ENCODE measurements at places on chromosomes 6 and 20.

DNA sequence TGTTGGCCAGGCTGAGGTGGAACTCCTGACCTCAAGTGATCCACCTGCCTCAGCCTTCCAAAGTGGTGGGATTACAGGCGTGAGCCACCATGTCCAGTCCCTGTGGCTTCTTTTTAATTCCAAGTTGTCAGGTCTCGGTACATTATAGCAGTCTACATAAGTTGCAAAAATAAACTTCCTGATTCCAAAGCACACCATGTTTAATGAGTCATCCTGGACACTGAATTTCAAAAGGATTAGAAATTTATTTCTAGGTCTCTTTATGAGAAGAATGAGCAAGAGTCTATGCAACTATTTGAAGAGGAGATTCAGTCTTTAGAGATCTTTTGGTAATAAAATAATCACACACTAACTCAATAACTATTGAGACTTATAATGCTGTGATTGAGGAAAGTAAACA is 63.9 kb upstream of the MCHR2 start:
- DNase-seq, result no peak

DNA sequence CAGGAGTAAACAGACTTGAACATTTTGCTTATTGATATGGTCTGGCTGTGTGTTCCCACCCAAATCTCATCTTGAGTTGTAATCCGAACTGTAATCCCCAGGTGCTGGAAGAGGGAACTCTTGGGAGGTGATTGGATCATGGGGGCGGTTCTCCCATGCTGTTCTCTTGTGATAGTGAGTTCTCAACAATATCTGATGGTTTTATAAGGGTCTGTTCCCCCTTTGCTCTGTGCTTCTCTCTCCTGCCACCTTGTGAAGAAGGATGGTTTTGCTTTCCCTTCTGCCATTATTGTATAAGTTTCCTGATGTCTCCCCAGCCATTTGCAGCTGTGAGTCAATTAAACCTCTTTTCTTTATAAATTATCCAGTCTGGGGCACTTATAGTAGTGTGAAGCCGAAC is 40.0 kb downstream of the MYLIP start:
- DNase-seq, result no peak

DNA sequence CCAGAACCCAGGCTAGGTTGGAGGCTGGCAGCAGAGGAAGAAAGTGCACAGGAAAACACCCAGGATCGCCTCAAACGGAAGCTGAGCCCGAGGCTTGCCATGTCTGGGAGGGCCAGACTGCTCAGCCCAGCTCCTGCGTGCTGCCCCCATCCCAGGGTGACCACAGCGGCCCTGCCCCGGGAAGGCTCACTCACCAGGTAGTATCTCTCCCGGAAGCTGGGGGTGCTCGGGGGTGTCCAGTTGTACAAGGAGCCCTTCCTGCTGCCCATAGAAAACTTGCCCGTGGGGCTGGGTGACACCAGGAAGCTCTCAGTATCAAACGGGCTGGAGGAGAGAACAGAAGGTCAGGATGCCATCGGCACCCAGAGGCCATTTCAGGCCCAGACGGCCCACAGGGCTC is 86.9 kb downstream of the RIPOR3 start:
- no peak for DNase-seq

GRCh38 chr6:5020142-5020541 is 16.3 kb upstream of the RPP40 start:
- DNase-seq, result no peak

DNA sequence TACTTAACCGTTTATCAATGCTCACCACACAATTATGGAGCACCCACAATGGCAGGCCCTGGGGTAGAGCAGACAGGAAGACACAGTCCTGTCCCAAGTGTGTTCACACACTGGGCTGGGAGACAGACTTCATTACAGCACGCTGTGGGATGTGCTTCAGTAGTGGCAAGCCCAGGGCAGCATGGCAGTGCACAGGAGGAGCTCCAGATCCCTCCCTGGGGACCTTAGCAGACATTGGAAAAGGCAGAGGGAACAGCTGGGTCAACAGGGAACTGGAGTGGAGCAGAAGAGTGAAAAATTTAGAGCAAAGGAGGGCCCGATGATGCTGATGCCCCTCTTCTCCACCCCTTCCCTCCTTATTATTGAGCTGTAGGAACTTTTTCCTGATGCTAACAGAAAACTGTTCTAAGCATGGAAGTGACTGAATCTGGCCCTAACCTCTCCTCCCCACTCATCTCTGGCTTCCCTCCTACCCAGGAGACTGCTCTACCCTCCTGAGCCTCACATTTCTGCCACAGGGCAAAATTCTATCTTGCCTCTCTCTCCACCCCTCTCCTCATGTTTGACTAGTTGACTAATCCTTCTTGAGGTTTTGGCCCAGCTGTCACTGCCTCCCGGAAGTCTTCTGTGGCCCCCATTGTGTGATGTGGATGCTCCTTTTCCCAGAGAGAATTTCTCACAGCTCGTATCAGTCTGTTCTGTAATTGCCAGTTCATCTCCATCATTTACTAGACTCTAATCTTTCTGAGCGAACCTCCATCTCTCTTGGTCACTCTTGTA is 41.3 kb upstream of the NOP56 start:
- no peak for DNase-seq

- DNase-seq, result no peak
These were observed 20.9 kb upstream of the MAP1LC3A start for GRCh38 chr20:34537651-34538050.

DNA sequence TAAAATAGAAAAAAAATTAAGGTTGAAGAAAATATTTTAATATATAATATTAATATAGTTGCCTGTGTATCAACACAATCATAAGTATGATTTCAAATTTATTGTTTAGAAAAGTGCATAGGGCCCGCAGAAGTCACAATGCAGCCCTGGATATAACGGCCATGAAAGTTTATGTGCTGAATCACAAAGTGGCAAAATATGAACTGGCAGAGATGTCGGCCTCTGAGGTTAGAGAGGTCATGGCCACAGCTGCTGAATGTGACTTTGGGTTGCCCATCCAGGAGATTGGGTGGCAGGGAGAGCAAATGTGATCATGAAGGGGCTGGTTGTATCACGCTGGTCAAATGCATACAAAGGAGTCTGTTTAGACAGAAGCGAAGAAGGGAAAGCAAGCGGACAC is 35.7 kb downstream of the COL11A2 start:
- no peak for DNase-seq

GRCh38 chr6:84078335-84078734 is 44.8 kb downstream of the MRAP2 start:
- no peak for DNase-seq

DNA sequence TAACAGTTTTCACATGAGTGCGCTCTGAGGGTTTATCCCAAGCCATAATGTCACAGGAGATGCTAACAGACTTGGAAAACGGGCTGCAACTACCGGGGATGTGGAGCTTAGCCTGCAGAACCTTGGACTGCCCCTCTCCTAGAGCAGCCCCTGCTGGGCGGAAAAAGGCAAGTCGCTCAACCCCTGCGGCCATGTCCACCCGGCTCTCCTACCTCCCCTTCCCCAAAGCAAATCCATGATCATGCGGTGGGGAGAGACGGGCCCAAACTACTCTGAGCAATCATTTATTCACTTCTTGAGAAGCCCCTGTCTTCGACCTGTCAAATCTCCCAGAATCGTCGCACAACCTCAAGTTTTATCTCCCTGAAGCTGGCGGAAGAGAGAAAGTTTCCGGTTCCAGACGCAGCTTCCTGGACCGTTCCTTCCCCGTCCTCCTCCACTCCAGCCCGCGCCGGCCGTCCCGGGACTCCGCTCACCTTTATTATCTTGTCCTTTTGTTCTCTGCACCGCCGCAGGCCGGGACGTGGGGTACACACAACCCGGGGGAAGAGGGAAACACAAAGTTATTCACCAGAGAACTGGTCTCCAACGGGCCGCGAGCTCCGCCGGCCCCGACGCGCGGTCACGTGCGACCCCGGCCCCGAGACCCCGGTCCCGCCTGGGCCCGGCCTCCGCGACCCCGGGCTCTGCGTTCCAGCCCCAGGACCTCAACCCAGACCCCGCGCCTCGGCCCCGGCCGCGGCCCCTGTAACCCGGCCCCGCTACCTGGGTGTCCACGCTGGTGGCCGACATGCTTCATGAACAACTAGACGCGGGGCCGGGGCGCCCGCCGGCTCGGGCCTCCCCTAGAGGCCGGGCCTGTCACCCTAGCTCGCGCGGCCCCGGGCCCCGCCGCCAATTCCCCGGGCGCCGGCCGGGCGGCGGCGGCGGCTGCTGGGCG is 560 bp downstream of the YTHDF1 start:
- DNase-seq, result no peak
